ENCODE measurements at places on chromosomes 7 and 10. TPM values are rescaled to one million over a fixed set of nuclear protein-coding genes. Genes with fewer than 3 reads are reported as not detected.
A peak's percentile ranks its signal among the peaks of the same experiment; 100 is the strongest.

CACNB2 gene
- total RNA-seq = 1.1 TPM

TAS2R4 gene
- 0.33 TPM for total RNA-seq

TPK1 gene
- total RNA-seq = 7.7 TPM

DNA sequence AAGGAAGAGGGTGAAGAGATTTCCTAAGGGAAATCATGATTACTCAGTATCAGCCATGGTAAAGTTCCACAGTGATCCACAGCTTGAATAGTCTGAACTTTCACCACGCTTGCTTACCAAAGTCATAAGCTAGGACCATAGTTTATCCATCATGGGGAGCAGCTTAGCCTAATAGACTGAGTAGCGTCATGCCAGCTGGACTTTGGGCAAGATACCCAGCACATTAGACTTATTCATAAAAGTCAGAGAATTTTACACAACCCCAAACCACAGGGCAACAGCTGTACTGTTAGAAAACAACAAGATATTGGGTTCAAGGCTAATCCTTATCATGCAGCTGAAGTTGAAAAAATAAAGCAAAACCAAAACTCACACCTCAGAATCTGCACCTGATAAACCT is 491.0 kb downstream of the XPNPEP1 start:
- DNase-seq = no peak
- H3K4me3 ChIP-seq = no peak overlapping the region
- H3K4me1 ChIP-seq = no peaks in the 10 kb centered on the region

GRCh38 chr10:58393317-58393716 is 8.1 kb downstream of the TFAM start:
- DNase-seq = no peak
- H3K4me3 ChIP-seq = no peak overlapping the region
- H3K27me3 ChIP-seq = no peaks in the 10 kb centered on the region
- no peaks in the 10 kb centered on the region for H3K36me3 ChIP-seq

DNA sequence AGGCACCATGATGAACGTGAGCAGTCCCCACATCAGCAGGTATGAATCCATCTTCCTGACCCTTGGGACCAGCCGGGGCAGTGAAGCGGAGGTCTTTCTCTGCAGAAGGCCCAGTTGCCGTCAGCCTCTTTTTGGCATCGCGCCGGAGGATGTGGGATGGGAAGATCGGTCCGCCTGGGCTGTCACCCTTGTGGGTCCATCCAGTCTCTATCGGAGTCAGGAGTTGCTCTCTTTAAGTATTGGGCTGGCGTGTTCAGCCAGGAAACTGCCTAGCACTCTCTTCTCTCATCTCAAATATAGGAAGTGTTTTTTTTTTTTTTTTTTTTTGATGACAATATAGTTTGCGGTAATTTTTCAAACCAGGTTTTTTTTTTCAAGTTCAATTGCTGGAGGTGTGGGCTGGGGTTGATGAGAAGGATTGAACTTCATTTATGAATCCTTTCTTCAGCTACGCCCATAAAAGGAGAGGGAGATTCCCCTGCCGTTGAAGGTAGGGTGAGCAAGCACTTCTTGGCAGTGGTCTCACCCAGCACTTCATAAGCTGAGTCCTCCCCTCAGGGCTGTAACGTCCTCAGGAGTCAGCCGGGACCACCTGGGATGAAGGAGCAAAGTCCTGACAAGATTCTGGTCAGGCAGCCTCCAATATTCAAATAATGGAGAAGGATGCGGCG is at the start of gene IL2RA:
Gene IL2RA (minus strand): TSS at position 267 of the 671 bp plus-strand sequence. CDS start 216 bp downstream, at position 51.
- peaks cover 28% of the 10 kb centered on the region for H3K4me1 ChIP-seq
- H3K4me3 ChIP-seq = peak within 1 kb of the TSS; percentile 43
- H3K27me3 ChIP-seq = no peaks in the 10 kb centered on the region
- no peak for DNase-seq

Data from GM12878 (cell line).